ENCODE measurements at places on chromosomes 6 and 20.

GRCh38 chr20:57142667-57143066, 123.8 kb downstream of the BMP7 start:
- peaks cover 10% of the 10 kb centered on the region for H3K27me3 ChIP-seq
- H3K36me3 ChIP-seq: no peaks in the 10 kb centered on the region
- no peaks in the 10 kb centered on the region for H3K4me1 ChIP-seq
- no peak overlapping the region for H3K4me3 ChIP-seq
- no peak overlapping the region for H3K27ac ChIP-seq

GRCh38 chr6:11865680-11866300, 87.2 kb upstream of the ADTRP start:
- H3K36me3 ChIP-seq: no peaks in the 10 kb centered on the region
- no peak overlapping the region for H3K4me3 ChIP-seq
- H3K4me1 ChIP-seq: no peaks in the 10 kb centered on the region
- no peak overlapping the region for H3K27ac ChIP-seq
- DNase-seq: no peak

DNA sequence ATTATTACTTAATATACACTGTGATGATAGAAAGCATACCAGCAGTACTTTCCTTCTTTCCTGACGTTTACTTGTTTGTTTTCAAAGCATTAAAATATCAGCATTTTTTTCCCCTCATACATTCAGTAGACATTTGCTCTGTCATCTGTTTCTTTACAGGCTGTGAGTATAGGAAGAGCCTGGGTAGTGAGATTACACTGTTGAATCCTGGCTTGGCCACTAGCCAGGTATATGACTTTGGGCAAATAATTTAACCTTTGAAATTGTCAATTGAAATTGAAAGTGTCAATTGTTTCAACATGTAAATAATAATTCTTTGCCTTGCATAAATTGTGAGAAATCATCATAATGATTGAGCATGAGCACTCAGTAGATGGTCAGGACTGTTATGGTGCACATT, 336.2 kb downstream of the CDKAL1 start:
- no peaks in the 10 kb centered on the region for H3K36me3 ChIP-seq
- H3K27ac ChIP-seq: no peak overlapping the region
- H3K27me3 ChIP-seq: no peaks in the 10 kb centered on the region

- H3K27me3 ChIP-seq: no peaks in the 10 kb centered on the region
- no peak overlapping the region for H3K27ac ChIP-seq
- no peak for DNase-seq
- no peaks in the 10 kb centered on the region for H3K36me3 ChIP-seq
- no peaks in the 10 kb centered on the region for H3K4me1 ChIP-seq
- H3K4me3 ChIP-seq: no peak overlapping the region
These were observed 46.9 kb upstream of the LOC128125822 start for GRCh38 chr6:63525186-63525878.

- DNase-seq: peak; percentile 18
- H3K36me3 ChIP-seq: no peaks in the 10 kb centered on the region
- H3K27ac ChIP-seq: no peak overlapping the region
- peaks cover 2% of the 10 kb centered on the region for H3K4me1 ChIP-seq
- no peak overlapping the region for H3K4me3 ChIP-seq
- no peaks in the 10 kb centered on the region for H3K27me3 ChIP-seq
These were observed 118.4 kb downstream of the FARS2 start for GRCh38 chr6:5379647-5380242.

GRCh38 chr6:135173242-135173988, 7.7 kb upstream of the MYB start:
- no peak for DNase-seq
- no peak overlapping the region for H3K4me3 ChIP-seq
- H3K36me3 ChIP-seq: no peaks in the 10 kb centered on the region
- H3K27ac ChIP-seq: no peak overlapping the region

GRCh38 chr6:36285187-36285671, 15.4 kb downstream of the PNPLA1 start:
- no peaks in the 10 kb centered on the region for H3K36me3 ChIP-seq
- no peak overlapping the region for H3K4me3 ChIP-seq
- H3K4me1 ChIP-seq: no peaks in the 10 kb centered on the region
- peaks cover 32% of the 10 kb centered on the region for H3K27me3 ChIP-seq
- DNase-seq: no peak

- H3K27ac ChIP-seq: peak overlapping the region; percentile 93
- no peak overlapping the region for H3K4me3 ChIP-seq
- DNase-seq: peak; percentile 99
These were observed 144.0 kb upstream of the AGPAT4 start for GRCh38 chr6:161417717-161418462.

DNA sequence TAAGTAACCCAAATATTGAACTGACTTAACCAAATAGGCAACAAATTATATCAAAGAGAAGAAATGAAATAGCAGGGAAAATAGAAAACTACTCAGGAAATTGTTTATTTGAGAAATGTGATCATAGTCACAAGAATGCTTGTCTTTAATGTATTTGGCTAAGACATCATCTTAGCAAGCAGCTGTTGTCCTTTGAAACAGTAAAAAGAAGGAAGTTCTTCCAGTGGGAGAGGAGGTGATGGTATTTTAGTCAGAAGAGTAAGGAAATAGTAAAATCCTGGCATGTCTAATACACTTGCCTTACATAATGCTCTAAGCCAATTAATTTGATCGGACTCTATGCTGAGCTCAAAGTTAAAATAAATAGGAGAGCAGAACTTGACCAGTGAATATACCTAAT, 126.5 kb downstream of the EPM2A start:
- no peak overlapping the region for H3K4me3 ChIP-seq
- H3K4me1 ChIP-seq: no peaks in the 10 kb centered on the region
- H3K27me3 ChIP-seq: 0 out of 2 replicates have a peak, but pooled peaks cover 2% of the 10 kb centered on the region
- no peaks in the 10 kb centered on the region for H3K36me3 ChIP-seq

- no peak overlapping the region for H3K4me3 ChIP-seq
- peaks cover 8% of the 10 kb centered on the region for H3K4me1 ChIP-seq
- H3K36me3 ChIP-seq: no peaks in the 10 kb centered on the region
These were observed 159.8 kb upstream of the GGTLC1 start for GRCh38 chr20:24148372-24148771.

DNA sequence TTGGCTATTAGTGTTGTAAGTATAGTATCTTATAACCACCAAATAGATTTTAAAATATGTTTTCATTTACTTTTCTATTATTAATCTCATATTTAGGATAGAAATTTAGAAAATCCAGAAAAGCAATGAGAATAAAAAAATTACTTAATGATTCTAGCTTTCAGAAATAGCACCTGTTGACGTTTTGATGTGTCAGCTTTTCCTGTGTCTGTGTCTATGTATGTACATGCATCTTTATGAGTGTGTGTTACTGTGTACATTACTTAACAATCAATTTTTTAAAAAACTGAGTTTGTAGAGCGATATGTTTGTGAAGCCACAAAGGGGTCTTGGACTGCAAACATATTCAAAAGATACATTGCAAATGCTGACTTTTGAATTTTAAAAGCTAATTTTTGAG, 526.9 kb downstream of the BCKDHB start:
- no peak overlapping the region for H3K4me3 ChIP-seq
- no peaks in the 10 kb centered on the region for H3K27me3 ChIP-seq
- H3K36me3 ChIP-seq: no peaks in the 10 kb centered on the region
- DNase-seq: no peak
- no peak overlapping the region for H3K27ac ChIP-seq

- no peaks in the 10 kb centered on the region for H3K27me3 ChIP-seq
- H3K4me1 ChIP-seq: no peaks in the 10 kb centered on the region
- H3K27ac ChIP-seq: no peak overlapping the region
- H3K4me3 ChIP-seq: no peak overlapping the region
- DNase-seq: no peak
These were observed 13.6 kb upstream of the GMDS start for GRCh38 chr6:2259002-2259494.

DNA sequence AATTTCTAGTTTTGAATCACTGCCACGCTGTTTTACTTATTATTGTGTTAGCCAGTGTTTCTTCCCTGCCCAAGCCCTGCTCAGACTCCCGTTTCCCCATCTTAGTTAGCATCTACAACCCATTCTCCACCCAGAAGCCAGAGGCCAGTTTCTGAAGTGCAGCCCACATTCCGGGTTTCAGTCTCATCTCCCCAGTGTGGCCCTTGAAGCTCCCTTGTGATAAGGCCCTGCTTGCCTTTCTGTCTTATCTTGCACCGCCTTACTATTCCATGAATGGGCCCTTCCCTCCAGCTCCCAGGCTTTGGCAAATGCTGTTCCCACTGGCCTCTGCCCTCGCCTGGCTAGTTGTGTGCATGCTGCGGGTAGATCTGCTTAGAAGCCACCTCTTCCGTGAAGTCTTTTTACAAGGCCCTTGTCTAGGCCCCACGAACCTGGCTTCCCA, 41.1 kb downstream of the TOX2 start:
- no peak overlapping the region for H3K4me3 ChIP-seq
- peak overlapping the region; percentile 73 for H3K27ac ChIP-seq
- DNase-seq: no peak
- H3K36me3 ChIP-seq: peaks cover 13% of the 10 kb centered on the region

- H3K4me1 ChIP-seq: no peaks in the 10 kb centered on the region
- H3K4me3 ChIP-seq: no peak overlapping the region
- no peaks in the 10 kb centered on the region for H3K27me3 ChIP-seq
- no peaks in the 10 kb centered on the region for H3K36me3 ChIP-seq
These were observed 375.7 kb downstream of the MMUT start for GRCh38 chr6:49087369-49087768.

DNA sequence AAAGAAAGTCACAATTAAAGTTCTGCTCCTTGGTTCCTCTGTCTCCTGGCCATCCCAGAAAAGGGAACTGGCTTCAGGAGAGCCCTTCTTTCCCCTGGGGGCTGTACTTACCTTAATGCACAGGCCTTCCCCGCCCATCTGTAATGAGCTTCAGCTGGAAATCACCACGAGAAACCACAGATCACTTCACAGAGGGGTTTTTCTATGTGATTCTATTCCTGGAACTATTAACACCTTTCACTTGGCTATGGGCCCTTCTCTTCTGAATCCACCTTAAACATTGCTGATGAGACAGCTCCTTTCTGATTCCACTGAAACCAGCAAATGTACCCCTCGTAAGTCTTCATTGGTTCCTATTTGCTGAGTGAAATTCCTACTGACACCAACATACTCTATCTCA, 80.7 kb downstream of the FOXF2 start:
- H3K36me3 ChIP-seq: no peaks in the 10 kb centered on the region
- H3K4me3 ChIP-seq: no peak overlapping the region
- no peak overlapping the region for H3K27ac ChIP-seq
- no peak for DNase-seq
- H3K4me1 ChIP-seq: peaks cover 26% of the 10 kb centered on the region

DNA sequence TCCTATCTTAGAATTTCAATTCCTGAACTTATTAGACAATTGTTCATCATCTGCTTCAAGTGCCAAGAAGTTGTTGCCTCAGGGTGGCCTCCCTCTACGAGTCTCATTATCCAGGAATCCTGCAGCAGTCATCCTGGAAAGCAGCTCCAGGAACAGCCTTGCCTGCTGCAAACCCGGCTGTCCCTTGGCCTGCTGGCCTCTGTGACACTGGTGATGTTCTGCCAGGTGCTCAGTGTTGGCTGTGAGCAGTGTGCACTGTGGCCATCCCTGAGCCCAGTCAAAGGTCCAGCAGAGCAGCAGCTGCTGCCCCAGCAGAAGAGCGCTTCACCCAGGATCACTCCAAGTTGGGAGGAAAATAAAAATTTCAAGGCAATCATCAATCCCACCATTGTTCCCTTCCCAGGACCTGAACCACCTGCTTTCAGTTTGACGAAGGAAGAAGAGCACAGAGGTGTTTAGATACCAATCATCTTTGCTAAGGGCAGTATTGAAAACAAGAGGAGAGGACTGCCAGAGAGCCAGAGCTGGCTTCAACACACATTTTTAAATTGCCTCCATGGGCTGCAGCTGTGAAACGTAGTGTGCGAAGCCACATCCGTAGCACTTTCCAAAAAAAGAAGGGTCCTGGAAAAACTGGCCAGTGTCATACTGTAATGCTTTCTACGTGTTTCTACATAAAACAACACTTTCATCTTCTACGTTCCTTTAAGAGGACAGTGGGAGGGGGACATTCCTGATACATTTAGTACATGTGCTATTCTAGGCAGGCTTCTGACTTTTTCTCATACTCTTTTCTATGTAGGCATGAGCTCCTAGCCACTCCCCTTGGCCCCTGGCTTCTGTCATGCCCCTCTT, 7.2 kb upstream of the FAM50B start:
- H3K4me1 ChIP-seq: peaks cover 46% of the 10 kb centered on the region
- peak; percentile 76 for DNase-seq
- H3K36me3 ChIP-seq: no peaks in the 10 kb centered on the region
- peak overlapping the region; percentile 71 for H3K27ac ChIP-seq
- no peaks in the 10 kb centered on the region for H3K27me3 ChIP-seq

GRCh38 chr6:69584913-69585729, 211.7 kb downstream of the LMBRD1 start:
- no peak overlapping the region for H3K4me3 ChIP-seq
- no peaks in the 10 kb centered on the region for H3K27me3 ChIP-seq
- no peaks in the 10 kb centered on the region for H3K4me1 ChIP-seq
- no peak overlapping the region for H3K27ac ChIP-seq

GRCh38 chr6:35633579-35634089, 55.1 kb downstream of the FKBP5 start:
- H3K27ac ChIP-seq: no peak overlapping the region
- DNase-seq: no peak
- H3K4me1 ChIP-seq: no peaks in the 10 kb centered on the region
- H3K27me3 ChIP-seq: no peaks in the 10 kb centered on the region
- no peaks in the 10 kb centered on the region for H3K36me3 ChIP-seq
- H3K4me3 ChIP-seq: no peak overlapping the region

DNA sequence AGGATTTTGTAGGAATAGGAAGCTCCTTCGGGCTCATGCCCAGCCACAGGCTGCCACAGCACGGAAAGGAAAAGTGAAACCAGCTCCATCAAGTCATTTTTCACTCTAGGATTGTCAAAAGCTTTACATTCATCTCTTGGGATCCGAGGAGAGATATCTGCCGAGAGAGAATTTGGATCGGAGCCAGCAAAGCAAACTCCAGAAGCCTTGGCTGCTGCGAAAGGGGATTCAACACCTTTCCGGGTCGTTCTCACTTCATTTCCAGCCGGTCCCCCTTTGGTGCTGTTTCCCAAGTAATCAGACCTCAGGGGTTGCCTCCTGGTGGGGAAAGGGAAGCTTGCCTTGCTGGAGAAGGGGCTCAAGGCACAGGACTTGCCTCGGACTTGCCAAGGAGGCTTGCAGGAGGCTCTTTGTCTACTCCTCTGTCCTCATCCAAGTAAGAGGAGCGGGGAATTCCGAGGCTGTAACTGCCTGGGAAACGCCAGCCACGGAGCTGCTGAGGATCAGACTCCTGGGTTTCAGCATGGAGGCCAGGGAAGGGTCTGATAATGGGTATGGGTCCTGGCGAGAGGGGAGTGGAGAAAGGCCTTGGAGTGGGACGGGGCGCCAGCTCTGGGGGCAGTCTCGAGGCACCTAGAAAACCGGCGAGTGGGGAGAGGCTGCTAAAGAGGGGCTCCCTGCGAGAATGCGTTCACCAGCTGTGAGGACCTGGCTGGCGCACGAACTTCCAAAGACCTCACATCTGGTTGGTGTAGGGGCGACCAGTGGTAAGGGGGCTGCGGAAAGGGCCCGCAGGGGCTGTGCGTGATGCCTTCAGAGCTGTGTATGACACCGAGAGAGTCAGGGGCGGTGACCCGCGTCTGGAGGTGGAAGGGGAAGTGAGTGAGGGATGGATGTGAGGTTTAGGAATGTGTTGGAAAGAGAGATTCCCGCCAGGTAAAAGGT, 702 bp downstream of the ETV7 start:
- peaks cover 16% of the 10 kb centered on the region for H3K4me1 ChIP-seq
- H3K27ac ChIP-seq: peak overlapping the region; percentile 31
- DNase-seq: peak; percentile 81
- H3K4me3 ChIP-seq: peak overlapping the region; percentile 43
- H3K36me3 ChIP-seq: no peaks in the 10 kb centered on the region
